ENCODE measurements at places on chromosomes 6 and 20. TPM values are rescaled to one million over a fixed set of nuclear protein-coding genes. Genes with fewer than 3 reads are reported as not detected.

Gene TRIM27
- 37.0 TPM for total RNA-seq

DNA sequence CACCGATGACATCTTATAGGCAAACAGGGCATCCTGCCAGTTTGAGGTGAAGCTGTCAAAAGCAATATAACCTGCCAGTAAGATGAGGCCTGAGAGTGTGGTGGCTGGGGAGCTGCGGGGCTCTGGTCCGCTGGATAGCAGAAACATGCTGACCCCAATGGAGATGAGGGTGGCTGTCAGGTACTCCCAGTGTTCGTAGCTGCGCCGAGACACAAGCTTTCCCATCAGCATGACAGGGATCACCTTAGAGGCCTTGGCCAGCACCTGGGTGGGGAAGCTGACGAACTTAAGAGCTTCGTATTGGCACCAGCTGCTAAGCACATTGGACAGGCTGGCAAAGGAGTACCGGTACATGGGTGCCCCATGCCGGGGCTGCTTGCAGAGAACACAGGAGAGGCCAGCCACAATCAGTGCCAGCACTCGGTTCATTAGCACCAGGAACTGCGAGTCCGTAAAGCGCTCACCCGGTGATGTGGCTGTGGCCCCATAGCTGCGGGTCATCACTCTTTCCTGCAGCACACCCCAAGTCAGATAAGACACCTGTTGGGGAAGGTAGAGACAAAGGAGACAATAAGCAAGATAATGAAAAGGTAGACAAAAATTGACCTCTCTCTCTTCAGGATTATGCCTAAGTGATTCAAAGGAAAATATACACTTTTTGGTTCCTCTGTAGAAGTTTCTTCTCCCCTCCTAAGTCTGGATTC is 2.1 kb downstream of the SLC35B2 start:
- DNase-seq, result no peak

Gene PRL
- total RNA-seq, result not detected

Gene CLPSL1
- total RNA-seq, result not detected

DNA sequence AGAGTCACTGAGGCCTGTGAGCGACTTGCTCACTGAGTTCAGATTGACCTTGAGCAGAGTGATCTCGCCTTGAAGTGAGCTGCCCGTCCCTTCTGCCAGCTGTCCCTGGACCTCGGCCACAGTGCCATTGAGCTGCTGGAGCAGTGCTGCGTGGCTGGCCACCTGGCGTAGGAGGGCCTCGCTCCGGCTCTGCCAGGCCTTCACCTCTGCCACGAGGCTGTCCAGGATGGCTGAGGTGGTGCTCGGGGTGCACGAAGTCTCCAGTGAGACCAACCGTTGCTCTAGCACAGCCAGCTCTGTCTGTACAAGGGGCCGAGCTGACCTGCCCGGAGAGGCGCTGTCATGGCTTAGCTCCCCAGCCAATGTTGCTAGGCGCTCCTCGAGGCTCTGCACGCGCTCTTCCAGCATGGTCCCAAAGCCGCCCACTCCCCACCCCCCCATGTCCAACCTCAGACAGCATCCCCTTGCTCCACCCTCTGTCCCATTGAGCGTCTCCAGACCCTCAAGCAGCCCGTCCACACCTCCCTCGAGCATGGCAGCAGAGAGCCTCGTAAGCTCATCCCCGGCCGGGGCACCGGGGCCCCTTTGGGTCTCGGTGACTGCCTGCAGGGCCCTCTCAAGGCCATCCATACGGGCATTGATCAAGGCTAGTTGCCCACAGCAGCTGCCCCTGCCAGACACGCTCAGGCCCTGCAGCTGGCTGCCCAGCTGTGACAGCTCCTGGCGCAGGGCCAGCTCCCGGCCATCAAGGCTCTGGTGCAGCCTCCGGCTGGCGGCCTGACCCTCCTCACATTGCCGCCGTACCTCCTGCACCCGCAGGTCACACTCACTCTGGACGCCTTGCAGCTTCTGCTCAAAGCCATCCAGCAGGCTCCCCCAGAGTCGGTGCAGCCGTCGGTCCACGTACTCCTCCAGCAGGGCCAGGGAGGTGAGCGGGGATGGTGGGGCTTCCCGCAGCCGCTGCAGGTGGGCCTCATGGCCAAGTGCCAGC is 4.6 kb downstream of the EMILIN3 start:
- no peak for DNase-seq

DNA sequence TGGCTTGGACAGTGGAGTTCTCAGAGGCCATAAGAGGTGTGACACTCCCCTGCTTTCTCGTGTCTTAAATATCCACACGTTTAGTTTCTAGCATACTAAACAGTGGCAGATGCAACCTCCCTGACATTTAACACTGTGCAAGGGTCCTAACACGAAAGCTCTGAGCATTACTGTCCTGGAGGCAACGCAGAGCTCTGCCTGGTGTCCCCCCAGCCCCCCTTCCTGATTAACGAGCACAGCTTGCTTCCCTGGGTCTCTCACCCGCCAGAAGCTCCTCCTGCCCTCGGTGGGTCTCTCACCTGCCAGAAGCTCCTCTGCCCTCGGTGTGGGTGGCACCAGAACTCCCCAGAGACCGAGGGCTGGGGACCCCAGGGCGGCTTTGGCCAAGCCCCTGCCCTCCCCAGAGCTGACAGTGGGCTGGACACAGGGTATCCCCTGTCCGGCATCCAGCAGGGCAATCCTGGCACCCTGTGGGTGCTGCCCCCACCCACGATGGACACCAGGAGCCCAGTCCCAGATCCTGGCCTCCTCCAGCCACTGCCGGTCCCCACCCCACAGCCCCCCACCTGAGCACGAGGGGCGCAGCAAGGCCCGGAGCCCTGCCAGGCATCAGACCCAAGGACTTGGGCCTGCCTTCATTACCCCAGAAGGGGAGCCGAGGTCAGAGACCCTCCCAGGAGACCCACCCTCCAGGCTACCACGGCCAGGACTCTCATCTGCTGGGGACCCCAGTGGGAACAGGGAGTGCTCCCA is 12.4 kb upstream of the KCNQ2 start:
- no peak for DNase-seq

DNA sequence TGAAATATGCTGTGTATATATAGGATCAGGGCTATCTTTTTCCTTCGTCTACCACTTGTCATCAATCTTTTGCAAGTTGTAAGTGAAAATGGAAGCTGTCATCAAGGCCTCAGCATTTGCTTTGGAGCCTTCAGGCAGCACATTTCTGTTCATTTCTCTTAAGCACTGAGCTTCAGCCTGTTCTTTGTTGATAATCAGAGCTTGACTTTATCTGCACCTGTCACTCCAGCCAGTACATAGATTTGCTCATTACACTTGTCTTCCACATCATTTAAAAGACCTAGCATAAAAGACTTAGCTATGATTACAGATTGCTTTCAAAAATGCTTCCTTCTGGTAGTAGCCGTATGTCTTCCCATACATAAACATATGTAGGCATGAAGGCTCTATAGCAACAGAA is 189.8 kb upstream of the GRIK2 start:
- no peak for DNase-seq
